ENCODE measurements at places on chromosomes 2 and 18. TPM values are rescaled to one million over a fixed set of nuclear protein-coding genes. Genes with fewer than 3 reads are reported as not detected.

DNA sequence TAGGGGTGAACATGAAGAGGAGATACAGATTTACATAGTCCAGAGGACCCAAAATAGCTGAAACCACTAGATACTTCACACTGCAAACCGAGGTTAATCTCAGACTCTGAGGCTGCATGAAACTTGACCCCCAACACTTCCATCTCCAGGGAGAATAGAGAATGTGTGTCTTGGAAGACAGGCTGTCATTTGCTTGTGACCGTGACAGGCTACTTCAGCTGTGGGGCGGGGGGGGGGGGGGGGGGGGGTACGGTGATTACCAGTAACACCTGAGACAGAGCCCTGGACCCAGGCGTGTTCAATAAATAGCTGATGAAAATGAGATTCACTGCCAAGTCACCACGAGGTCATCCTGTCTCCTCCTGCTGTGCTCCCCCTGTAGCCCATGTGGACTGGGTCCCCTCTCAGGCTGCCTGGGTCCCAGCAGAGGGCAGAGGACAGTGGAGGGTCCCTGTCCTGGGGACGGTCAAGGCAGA lies 5.7 kb upstream of the KLHL29 start:
- no peak for DNase-seq

Gene FSHR
- not detected for total RNA-seq

Gene GALNT3
- 21.3 TPM for total RNA-seq

- DNase-seq = no peak
Measured at GRCh38 chr2:218659988-218660358, 490 bp downstream of the BCS1L start.

Gene TLX2
- 0.82 TPM for total RNA-seq

GRCh38 chr2:20194097-20195015 lies 30.6 kb downstream of the SDC1 start:
- no peak for DNase-seq

GRCh38 chr2:36597003-36597531 lies 901 bp downstream of the FEZ2 start:
- no peak for DNase-seq

- no peak for DNase-seq
Measured at GRCh38 chr2:233039846-233040530, 7.5 kb downstream of the NEU2 start.

- peak; percentile 60 for DNase-seq
Measured at GRCh38 chr18:54828281-54828881, at the start of gene RAB27B. TSS of gene RAB27B (plus strand) at chr18:54828477. CDS start at chr18:54877586, 49,109 bp downstream.

DNA sequence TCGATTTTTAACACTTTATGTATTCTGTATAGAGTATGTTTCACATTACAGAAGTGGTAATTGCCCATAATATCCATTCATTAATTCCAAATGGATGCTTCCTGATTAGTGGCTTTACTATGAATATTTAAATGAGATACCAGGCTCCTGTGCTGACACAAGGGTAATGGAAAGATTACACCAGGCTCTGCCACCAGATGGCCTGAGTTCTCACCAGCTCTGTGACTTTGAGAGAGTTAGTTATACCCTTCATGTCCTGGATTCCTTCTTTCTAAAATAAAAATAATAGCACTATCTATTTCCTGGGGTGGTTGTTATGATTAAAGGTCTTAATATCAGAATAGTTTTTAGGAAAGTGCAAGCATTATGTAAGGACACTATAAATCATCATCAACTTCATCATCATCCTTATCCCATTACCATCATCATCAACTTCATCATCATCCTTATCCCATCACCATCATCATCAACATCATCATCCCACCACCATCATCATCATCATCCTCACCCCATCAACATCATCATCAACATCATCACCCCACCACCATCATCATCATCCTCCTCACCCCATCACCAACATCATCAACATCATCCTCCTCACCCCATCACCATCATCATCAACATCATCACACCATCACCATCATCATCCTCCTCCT lies 151.8 kb downstream of the DNER start:
- no peak for DNase-seq

DNA sequence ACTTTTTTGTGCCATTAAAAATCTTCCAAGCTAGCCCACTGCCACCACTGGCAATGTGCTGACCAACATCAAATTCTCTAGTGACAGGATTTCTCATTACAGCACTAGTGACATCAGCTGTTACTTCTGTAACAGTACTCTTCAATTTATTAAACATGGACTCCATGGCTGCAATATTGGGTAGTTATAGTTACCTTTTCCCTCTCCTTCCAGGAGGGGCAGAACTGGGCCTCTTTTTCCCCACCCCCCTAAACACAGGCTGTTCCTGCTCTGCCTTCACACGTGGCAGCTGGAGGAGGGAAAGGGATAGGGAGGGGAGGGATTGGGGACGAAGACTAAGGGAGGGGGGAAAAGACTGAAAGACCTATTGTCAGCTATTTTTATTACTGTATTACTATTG lies 38.1 kb downstream of the TRAK2 start:
- no peak for DNase-seq

GRCh38 chr2:201996679-201997314 lies 36.9 kb upstream of the FZD7 start:
- DNase-seq = no peak

Gene IL1RL1
- total RNA-seq = 10.7 TPM

GRCh38 chr2:65724752-65725151 lies 292.4 kb upstream of the SPRED2 start:
- no peak for DNase-seq

GRCh38 chr2:83531206-83531826 lies 927.8 kb downstream of the SUCLG1 start:
- no peak for DNase-seq

Gene REG1B
- total RNA-seq = not detected

GRCh38 chr2:219442256-219443015 lies 7.8 kb downstream of the SPEG start:
- no peak for DNase-seq

Gene SP140
- 316 TPM for total RNA-seq

- DNase-seq = no peak
Measured at GRCh38 chr2:229330952-229331351, 59.9 kb upstream of the PID1 start.

GRCh38 chr2:135885709-135886108 lies 9.5 kb upstream of the MCM6 start:
- no peak for DNase-seq

DNA sequence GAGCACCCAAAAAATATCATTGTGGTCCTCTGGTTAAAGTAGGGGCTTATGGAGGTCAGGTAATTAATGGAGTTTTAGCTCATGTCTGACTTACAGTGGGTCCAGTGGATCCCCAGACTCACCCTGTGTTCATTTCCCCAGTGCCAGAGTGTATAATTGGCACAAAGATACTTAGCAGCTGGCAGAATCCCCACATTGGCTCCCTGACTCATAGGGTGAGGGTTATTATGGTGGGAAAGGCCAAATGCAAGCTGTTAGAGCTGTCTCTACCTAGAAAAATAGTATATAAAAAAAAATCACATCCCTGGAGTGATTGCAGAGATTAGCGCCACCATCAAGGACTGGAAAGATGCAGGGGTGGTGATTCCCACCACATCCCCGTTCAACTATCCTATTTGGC lies 1067.6 kb upstream of the ACVR2A start:
- DNase-seq = no peak

- no peak for DNase-seq
Measured at GRCh38 chr2:200596774-200597570, 11.2 kb downstream of the AOX1 start.

Gene TBR1
- not detected for total RNA-seq

Gene IL37
- not detected for total RNA-seq

Gene MSTN
- total RNA-seq = not detected

Gene MAL
- total RNA-seq = 101 TPM

DNA sequence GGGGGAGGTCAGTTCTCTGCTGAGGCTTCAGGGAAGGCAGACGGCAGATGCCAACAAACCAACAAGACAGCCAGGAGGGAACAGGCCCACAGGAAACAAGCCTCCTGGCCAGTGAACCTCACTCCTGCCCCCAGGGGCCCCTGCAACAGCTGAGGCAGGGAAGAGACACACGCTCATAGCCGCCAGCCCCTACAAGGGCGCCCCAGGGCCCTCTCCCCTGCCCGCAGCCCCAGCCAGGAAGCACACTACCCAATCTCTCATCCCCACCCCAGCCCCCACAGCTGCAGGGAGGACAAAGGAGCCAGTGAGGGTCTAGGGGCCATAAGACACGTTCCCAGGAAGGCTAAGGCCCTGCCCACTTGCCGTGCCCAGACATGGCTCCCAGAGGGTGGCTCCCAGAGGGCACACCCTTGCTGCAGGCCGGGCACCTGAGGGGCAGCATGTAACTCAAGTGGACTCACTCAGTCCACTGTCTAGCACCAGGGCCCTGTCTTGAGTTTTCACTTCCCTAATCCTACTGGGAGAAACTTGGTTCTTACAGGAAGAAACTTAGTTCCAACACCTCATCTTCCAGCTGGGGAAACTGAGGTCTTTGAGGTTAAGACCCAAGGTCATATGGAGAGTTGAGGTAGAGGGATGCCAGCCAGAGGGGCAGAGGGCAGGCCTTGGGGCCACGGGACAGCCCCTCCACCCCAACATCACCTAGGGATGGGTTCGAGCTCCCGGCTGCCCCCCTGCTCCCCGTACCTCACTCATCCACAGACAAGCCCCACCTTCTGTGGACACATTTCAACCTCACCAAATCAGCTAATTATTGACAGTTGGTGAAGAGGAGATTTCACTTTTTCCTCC lies 37.3 kb downstream of the EMX1 start:
- no peak for DNase-seq

GRCh38 chr18:48238636-48239035 lies 170.5 kb downstream of the ZBTB7C start:
- no peak for DNase-seq

- DNase-seq = no peak
Measured at GRCh38 chr2:3102922-3103569, 274.6 kb downstream of the EIPR1 start.

GRCh38 chr2:236271851-236272250 lies 7.6 kb upstream of the ASB18 start:
- no peak for DNase-seq

- no peak for DNase-seq
Measured at GRCh38 chr18:58230438-58231179, 186.6 kb downstream of the NEDD4L start.

Gene DUSP2
- 260 TPM for total RNA-seq

DNA sequence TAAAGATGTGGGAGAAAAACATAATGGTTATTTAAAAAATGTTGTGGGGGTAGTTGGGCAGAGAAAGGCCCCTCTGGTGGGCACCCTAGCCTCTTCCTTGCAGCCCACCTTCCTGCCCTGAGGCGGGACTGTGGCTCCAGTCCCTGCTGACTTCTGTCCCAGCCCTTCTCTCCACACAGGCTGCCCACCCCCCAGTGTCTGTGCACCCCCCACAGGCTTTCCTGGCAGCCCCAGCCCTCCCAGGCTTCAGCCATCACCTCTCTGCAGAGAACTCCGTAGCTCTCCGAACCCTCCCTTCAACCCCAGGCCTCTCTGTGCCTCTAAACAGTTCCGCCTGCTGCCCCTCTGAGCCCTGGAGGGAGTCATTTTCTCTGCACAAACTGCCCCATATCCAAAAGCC lies 75.4 kb downstream of the DYSF start:
- no peak for DNase-seq

DNA sequence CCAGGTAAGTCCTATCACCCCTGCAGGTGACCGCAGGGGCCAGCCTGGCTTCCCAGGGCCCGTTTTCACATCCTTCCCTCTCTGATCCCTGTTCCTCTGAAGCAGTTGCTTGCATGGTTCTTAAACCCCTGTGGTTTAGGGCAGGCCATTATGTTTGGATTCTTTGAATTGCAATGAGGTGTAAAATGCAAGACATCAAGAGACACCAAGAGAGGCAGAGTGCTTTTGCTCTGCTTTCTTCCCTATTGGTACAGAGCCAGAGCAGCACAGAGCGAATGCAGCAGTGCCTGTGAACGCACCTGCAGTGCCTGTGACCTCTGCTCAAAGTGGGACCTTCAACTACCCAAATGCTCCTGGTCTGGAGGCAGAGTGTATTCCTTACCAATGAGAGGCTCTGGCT lies 7.6 kb downstream of the RFX8 start:
- DNase-seq = no peak

Measured in activated T-helper 2 cell treated with anti-CD3 and anti-CD28 coated beads, Interferon-gamma antibody, Interleukin-2, Interleukin-4, amounts not matched to agents 10 μg/mL and 5 μg/mL and 100 μg/mL, durations not matched to agents 14 hours and 24 hours and 36 hours (primary cell).